ENCODE measurements at places on chromosomes 4 and X.

GRCh38 chrX:72079607-72080006 lies 52.1 kb downstream of the RTL5 start:
- H3K27me3 ChIP-seq: no peaks in the 10 kb centered on the region
- H3K4me1 ChIP-seq: peaks cover 13% of the 10 kb centered on the region
- no peaks in the 10 kb centered on the region for H3K36me3 ChIP-seq
- DNase-seq: no peak
- no peak overlapping the region for H3K4me3 ChIP-seq
- H3K27ac ChIP-seq: no peak overlapping the region

DNA sequence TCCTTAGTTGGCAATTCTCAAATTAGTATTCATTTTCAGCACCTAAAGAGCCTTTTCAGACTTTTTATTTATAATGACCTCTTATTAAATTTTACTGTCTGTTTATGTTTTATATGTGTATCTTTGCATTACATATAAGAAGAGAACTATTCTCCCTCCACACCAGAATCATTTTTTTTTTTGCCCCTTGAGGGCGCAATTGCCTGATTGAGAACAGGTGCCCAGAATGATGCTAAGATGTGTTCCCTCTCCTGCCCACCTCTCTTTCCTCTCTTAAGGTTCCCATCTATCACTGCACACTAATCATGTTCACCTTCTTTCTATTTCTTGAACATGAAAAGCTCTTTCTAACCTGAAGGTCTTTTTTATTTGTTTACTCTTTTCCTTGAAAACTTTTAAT lies 44.2 kb upstream of the ADAM29 start:
- DNase-seq: no peak
- no peaks in the 10 kb centered on the region for H3K27me3 ChIP-seq
- peaks cover 21% of the 10 kb centered on the region for H3K4me1 ChIP-seq
- H3K4me3 ChIP-seq: no peak overlapping the region

DNA sequence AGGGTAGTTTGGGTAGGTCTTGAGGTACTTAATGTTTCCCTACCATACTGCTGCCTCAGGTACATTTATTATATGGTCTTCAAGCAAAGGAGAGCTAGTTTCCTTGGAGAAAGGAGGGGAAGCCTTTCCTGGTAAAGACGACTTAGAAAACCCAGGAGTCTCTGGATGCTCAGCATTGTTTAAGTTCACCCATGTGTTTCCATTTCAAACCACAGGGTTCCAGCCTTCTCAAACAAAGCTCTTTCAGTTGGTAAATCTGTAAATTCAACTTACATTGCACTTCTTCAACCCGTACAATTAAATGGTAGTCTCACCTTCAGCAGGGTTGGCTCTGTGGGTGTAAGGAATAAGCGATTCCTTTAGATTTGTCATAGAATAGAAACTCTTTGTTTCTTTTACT lies 111.9 kb upstream of the UNC5C start:
- H3K36me3 ChIP-seq: no peaks in the 10 kb centered on the region
- DNase-seq: no peak
- H3K27ac ChIP-seq: no peak overlapping the region
- H3K4me1 ChIP-seq: no peaks in the 10 kb centered on the region

DNA sequence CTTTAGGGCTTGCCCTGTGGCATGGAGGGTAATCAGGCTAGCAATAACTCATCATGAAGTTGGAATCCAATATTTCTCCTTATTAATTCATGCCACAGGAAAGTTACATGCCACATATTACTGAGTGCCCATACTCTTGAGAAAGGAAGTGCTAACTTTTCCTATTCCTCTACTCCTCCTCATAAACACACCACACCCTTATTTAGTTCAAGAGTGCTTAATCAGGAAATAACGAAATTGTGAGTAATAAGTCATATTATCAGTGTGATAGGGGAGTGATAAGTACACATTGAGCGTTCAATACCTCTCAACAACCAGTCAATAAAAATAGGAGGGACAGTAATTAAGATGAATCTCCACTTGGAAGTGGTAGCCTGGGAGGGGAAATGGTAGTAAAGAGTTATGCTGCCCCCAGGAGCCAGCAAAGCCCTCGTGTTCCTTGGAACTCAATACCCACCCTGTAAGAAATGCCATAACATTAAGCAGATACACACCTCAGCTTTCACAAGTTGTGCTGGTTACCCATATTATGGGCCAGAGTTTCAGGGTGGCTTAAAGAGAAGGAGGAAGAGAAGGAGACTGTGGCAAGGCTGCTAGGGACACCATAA lies 410.0 kb upstream of the NR3C2 start:
- H3K27me3 ChIP-seq: no peaks in the 10 kb centered on the region
- no peaks in the 10 kb centered on the region for H3K36me3 ChIP-seq
- H3K4me1 ChIP-seq: peaks cover 16% of the 10 kb centered on the region
- no peak for DNase-seq

Data from Caco-2 (cell line).